NCI-H1417 treated with DMSO at 0.1 percent for 48 hours (cell line): ENCODE measurements at places on chromosomes 1 and 21.

DNA sequence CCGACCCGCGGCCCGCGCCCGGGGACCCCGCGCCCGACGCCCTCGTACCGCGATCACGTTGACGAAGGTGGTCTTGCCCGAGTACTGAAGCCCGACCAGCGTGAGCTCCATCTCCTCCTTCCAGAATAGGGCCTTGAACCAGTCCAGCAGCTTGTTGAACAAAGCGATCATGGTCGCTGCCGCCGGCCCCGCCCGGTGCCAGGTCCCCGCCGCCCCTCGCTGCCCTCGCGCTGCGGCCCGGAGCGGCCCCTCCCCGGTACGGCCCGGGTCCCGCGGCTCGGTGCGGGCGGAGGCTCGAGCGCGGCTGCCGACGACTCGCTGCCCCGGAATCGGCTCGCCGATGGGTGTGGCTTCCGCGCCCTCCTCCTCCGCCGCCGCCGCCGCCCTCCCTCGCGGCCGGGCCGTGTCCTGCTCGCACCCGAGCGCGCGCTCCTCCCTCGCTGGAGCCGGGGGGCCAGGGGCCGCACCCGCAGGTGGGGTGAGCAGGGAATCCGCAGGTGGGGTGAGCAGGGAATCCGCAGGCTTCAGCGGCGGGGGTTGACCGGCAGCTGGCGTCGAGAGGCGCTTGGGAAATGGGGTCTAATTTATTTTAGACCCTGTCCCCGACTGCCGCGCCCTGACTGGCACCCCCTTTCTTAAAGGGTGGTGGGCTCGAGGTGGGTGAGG is at the start of gene ARL8A:
TSS of gene ARL8A (minus strand) at position 336 of the 666 bp plus-strand sequence. CDS start at position 171, 165 bp downstream.
- no peak for DNase-seq

DNA sequence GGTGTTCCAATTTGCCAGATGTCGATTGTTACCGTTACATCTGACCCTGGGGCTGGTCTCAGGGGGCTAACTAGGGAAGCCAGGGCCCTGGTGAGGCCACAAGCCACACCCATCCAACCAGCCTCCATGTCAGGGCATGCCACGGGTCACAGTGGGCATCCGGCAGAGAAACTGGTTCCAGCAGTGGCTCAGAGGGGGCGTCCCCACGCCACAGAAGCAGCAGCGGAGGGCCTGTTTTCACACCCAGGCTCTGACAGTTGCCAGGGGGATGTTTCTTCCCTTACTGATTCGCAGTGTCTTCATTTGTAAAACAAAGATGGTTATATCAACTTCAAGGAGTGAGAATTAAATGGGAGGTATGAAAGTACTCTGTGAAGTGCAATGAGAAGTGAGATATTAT is 75.0 kb upstream of the COX20 start:
- DNase-seq = no peak

- no peak for DNase-seq
Measured at GRCh38 chr1:221337106-221337505, 404.8 kb downstream of the DUSP10 start.

DNA sequence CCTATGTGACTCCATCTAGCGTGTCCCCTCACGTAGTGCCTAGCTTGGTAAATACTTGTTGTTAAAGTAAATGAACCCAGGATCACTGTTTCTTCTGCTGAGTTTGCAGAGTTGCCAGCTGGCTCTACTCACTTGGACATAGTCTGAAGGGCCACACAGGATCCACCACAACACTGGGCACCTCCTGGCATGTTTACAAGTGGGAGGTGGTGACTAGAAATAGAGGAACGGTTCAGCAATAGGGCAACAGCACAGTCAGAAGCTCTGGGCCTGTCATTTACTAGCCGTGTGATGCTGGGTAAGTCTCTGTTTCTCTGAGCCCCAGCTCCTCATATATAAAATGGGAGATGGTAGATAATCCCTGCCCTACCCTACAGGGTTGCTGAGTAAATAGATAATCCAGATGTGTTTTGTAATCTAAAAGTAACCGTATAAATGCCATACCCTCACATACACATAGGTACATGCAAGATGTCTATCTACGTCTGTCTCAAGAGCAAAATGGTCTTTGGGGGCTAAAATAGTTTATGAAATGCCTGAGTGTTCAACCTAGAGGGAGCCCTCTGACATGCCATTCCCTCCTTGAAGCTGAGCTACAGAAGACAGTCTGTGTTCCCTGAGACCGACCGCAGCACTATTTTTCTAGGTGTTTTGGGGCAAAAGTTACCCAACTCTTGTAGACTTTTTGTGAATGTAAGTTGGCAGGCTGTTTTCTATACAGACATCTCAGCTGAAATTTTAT is 20.5 kb downstream of the RNF220 start:
- no peak for DNase-seq

DNA sequence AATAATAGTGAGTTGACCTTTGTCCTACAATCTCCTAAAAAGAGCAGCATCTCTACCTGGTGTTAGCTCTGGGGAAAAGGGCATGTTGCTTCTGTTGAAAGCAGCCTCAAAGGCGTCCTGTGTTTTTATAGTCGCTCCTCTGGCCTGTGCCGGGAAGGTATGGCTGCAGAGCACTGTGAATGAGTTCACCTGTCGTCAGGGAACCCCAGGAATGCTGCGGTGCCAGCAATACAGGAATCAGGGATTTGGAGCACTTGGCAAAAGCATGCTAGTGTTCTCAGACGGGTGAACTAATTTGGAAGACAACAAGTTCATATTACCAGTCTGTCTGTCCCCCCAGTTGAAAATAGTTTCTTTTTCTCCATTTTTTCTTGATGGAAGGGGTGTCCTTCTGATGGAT is 60.3 kb upstream of the PGD start:
- DNase-seq = no peak
